ENCODE measurements at places on chromosomes 4 and X.

- no peak for DNase-seq
These were observed 171.2 kb upstream of the IL15 start for GRCh38 chr4:141465171-141465570.

DNA sequence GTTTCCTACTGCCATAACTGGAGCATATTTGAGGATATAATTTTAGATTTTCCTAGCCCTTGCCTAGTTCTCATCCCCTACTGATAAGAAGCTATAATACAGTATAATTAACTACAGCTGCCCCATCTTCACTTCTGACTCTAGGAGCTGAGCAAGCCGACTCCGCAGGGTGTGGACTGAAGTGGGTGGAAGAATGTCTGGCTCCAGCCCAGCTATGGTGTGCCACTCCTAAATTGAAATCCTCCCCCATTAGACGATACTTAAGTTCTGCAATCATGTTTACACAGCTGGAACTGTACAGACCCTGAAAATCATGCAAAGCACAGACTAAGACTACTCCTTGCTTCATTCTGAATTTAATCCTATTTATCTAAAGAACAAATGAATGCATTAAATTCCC is 93.1 kb downstream of the PCDH19 start:
- no peak for DNase-seq

GRCh38 chr4:84215217-84215616 is 283.9 kb downstream of the NKX6-1 start:
- no peak for DNase-seq

DNA sequence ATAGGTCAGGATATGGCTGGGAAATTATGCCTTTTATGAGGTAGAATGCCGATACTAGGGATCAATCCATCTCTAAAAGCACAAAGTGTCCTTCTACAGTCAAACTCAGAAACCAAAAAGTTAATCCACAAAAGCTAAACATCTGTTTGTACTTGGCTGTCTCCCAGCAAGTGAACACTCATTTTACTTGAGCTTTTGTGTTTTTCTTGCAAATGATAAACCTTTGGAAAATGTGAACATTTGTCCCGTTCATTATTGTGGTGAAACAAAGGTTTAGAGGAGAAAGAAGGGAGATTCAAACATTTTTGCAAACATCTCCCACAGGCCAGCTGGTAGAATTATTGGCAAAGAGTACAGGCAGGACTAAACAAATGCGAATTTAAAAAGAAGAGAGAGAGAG is 300.6 kb upstream of the SPANXN1 start:
- no peak for DNase-seq

DNA sequence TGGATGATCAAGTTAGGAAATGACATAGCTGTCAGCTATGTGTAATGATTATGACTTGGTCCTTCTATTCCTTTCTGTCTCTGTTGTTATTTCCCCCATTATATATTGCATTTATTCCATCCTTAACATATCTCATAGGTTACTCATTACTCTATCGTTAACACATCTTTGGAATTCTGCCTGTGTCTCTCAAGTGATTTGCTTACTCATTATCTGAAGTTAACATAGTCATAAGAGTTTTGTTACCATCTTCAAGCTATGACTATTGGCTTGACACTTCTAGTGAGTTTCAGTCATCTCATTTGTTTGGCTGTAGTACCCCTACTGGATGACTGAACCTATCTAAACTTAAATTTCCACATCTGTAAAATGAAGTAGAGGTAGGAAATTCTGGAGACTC is 286.1 kb upstream of the PPP1R2C start:
- no peak for DNase-seq

DNA sequence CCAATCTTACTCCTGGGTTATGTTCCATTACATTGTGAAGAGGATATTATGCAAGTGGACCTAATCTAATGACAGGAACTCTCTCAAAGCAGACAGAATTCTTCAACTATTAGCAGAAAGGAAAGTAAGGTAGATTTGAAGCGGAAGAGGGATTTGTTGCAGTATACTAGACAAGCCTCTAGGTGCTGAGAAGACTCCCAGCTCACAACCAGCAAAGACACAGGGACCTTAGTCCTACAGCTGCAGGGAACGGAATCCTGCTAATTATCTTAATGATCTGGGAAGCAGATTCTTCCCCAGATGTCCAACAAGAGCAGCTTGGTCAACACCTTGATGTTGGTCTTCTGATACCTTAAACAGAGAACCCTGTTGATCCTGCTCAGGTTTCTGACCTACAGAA is 73.6 kb downstream of the STK32B start:
- DNase-seq: no peak

DNA sequence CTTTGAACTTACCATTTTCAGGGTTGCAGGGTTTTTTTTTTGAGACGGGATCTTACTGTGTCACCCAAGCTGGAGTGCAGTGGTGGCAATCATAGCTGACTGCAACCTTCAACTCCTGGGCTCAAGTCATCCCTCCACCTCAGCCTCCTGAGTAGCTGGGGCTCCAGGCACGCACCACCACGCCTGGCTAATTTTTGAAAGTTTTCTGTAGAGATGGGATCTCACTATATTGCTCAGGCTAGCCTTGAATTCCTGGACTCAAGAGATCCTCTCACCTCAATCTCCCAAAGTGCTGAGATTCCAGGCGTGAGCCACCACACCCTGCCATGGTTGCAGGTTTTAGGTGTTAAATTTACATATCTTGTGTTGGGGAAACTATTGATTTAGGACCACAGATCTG is 64.5 kb downstream of the STOX2 start:
- DNase-seq: no peak

DNA sequence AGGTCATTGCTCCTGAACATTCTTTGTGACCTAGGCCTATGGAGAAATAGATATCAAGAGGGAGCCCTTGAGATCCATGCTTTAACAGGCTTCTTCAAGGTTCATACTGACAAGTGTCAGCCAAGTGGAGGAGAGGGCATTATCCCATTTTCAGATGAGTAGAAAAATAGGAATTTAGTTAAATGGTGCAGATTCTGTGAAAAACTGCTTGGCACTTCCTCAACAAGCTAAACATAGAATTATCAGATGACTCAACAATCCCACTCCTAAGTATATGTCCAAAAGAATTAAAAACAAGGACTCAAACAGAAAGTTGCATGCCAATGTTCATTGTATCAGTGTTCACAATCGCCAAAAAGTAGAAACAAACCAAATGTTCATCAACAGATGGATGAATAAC is 43.8 kb upstream of the KCNIP4 start:
- no peak for DNase-seq

- no peak for DNase-seq
These were observed 94.1 kb upstream of the GK2 start for GRCh38 chr4:79502081-79502480.

- no peak for DNase-seq
These were observed 27.3 kb upstream of the GPRASP2 start for GRCh38 chrX:102684772-102685520.

DNA sequence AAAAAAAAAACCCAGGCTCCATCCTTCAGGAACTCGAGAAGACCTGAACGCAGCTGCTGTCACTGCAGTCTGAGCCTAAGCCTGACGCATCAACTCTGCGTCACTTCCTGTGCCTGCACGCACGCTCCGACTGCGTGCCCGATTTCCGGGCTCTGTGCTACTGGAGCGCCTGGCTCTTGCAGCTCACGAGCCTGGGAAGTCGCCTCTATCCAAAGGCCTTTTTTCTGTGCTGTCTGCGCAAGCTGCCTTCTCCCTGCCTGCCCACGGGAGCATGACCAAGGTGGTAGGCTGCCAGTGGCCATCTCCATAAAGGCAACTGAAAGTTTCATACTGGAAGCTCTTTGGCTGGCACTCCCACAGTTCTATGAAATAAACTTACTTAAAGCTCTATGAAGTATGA is 9.9 kb upstream of the GASK1B start:
- no peak for DNase-seq

- no peak for DNase-seq
These were observed 30.3 kb downstream of the STPG2 start for GRCh38 chr4:98113012-98113411.

DNA sequence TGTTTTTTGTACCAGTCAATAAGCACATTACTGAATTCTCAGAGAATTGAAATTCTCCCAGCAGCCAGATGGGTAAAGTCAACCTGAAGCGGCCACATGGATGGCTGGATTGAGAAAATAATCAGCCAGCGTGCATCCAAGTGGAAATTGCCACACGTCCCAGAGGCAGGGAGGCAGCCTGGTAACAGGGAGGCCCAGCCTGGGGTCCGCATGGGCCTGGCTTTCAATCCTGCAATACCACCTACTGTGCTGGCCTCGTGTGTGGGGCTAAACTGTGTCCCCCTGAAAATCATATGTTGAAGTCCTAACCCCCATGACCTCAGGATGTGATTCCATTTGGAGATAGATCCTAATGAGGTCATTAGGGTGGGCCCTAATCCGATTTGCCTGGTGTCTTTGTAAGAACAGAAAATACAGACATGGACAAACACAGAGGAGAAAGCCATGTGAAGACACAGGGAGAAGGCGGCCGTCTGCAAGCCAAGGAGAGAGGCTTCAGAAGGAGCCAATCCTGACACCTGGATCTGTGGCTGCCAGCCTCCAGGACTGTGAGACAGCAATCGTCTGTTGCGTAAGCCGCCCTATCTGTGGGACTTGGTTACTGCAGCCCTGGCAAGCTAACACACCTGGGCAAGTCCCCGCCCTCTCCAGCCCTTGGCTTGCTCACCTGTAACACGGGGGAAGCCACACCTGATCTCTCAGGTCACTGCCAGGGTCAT is 90.3 kb downstream of the JAKMIP1 start:
- DNase-seq: no peak

GRCh38 chr4:38099020-38099600 is 138.9 kb downstream of the PTTG2 start:
- no peak for DNase-seq

GRCh38 chr4:168218645-168219044 is 99.9 kb downstream of the DDX60 start:
- no peak for DNase-seq
